ENCODE measurements at places on chromosomes 4 and X.

DNA sequence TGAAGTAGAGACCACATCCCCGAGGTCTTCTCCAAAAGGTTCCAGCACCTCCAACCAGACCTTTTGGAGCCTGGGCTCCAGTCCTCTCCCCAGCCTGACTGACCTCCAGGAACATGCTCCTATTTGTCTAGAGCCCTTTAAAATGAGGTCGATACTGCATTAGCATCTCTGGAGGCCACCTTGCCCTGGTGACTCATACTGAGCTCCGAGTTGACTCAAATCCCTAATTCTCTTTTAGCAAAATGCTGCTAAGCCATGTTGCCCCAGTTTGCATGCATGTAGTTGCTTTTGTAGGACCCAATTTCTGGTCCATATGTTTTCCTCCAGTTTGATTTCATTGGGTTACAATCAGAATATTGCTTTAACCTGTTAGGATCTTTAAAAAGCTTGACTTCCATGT, 43.5 kb upstream of the CITED1 start:
- DNase-seq, result no peak

GRCh38 chrX:139831675-139832456, 101.0 kb downstream of the ATP11C start:
- no peak for DNase-seq

GRCh38 chrX:66144258-66144657, 19.8 kb upstream of the HEPH start:
- no peak for DNase-seq

- no peak for DNase-seq
Observed at GRCh38 chr4:151169900-151170299, 70.5 kb downstream of the RPS3A start.

- no peak for DNase-seq
Observed at GRCh38 chrX:72566448-72566847, 6.2 kb downstream of the HDAC8 start.

DNA sequence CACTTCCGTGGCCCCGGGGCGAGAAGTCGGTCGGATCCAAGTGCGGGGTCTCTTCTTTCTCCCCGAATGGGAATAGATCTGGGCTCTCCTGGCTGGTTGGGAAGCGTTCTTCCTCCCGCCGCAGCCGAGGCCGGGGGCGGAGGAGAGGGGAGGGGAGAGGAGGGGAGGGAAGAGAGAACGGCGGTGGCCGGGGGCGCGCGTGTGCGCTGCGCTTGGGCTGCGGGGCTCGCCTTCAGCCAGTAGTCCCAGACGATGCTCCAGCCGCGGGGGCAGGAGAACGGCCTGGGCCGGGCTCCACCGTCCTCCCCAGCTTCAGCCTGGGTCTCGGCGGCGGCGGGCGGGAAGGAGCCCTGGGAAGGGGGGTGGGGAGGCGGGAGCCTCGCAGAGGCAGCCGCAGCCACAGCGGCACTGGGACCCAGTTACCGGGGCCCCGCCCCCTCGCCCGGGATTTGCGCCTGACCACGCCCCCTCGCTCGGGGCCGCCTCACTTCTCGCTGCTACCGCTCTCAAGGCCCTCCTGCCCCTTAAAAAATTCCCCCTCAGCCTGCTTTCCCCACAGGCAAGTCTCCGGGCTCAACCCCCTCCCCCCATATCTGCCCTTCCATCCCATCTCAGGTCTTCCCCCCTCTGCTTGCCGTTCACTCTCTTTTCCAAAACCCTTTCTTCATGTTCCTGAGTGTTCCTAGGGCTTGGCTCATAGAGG, at the start of gene FGD1:
FGD1 (minus strand) TSS at position 421 of the 703 bp plus-strand sequence. CDS start 802 bp downstream, outside the sequence.
- peak; percentile 77 for DNase-seq

- no peak for DNase-seq
Observed at GRCh38 chr4:100299046-100299840, 109.0 kb upstream of the DDIT4L start.

DNA sequence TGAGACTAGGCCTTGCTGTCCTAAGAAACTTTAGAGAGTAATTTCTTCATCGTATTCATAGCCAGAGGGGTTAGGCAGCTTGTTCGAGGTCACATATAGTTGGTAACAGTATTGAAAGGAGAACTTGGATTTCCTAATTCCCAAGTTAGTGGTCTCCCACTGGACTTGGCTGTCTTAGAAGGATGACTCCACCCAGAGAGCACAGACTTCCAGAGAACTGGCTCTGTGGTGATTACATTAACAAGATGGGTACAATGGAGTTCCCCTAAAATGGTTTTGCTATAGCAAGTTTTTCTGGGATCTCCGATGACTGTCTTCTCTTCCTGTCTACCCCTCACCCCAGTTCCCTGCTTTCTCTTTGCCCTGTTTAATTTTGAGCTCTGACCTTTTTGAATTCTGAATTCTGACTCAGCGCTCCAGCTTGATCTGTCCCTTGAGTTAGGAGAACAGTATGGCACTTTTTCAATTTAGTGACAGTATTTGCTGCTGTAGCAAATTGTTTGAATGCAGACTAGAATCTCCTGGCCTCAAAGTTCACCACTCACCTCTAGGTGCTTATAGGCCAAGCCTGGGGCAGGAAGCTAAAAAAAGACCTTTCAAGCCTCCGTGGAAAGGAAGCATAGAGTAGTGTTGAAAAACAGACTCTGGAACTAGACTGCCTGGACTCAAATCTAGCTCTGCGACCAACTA, 6.9 kb downstream of the MSN start:
- no peak for DNase-seq

DNA sequence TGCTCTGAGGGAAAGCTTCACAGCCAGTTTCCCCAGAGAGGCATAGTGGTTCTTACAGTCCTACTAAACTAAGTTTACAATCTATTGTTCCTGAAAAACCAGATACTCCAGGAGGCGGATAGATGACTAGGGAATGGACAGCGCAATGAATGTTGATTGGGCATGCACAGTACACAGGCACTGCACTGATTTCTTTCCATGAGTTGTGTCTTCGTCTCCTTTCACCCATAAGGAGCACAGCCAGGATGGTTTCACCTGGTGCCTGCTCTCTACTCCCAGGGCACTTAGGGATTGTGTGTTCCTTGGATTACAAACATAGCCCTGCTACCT, 144.9 kb downstream of the PALLD start:
- DNase-seq, result no peak

DNA sequence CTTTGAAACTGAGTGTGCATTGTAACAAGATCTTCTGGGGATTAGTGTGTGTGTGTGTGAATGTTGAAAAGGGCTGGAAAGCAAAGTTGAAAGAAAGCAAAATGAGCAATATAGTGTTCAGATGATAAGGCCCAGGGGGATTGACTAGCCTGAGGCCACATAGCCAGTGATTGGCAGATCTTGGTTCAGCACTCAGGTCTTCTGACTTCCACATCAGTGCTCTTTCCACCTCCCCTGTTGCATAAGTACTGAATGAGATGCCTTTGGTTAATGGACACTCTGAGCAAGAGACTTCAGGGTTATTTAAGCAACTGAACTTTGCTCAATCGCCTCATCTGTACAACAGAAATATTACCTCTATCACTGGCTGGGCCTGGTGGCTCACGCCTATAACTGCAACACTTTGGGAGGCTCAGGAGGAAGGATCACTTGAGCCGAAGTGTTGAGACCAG, 120.4 kb downstream of the TMEM164 start:
- DNase-seq, result peak; percentile 40

DNA sequence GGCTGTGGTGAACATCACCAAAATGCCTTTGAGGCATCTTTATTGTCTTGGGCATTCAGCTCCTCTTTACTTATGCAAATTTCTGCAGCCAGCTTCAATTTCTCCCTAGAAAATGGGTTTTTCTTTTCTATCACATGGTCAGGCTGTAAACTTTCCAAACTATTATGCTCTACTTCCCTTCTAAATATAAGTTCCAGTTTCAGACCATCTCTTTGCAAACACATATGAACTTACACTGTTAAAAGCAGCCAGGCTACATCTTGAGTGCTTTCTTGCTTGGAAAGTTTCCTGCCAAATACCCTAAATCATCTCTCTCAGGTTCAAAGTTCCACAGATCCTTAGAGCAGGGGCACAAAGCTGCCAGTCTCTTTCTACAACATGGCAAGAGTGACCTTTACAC, 13.2 kb downstream of the SCLT1 start:
- DNase-seq, result no peak

DNA sequence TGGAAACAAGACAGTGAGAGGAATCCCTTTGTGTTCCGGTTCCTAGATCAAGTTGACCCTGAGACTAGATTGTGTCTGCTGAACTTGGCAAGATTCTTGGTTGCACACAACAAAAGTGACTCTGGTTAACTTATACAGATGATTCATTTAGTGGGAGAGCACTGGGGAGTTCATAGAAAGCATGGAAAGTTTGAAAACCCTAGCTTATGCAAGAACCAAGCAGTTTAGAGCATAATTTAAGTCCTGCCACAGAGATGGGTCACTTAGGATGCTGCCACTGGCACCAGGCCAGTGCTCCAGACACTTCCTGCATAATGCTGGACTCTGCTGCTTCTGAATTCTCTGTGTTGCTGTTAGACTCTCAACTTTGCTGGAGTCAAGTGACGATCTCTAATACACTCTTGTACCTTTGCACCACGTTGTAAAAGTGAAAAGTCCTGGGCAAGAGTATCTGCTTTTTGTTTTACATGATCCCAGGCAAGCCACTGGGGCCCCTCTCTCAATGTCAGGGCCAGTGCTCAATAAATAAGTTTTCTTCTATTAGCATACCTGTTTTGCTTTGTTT, 12.7 kb upstream of the DCUN1D4 start:
- DNase-seq, result no peak

DNA sequence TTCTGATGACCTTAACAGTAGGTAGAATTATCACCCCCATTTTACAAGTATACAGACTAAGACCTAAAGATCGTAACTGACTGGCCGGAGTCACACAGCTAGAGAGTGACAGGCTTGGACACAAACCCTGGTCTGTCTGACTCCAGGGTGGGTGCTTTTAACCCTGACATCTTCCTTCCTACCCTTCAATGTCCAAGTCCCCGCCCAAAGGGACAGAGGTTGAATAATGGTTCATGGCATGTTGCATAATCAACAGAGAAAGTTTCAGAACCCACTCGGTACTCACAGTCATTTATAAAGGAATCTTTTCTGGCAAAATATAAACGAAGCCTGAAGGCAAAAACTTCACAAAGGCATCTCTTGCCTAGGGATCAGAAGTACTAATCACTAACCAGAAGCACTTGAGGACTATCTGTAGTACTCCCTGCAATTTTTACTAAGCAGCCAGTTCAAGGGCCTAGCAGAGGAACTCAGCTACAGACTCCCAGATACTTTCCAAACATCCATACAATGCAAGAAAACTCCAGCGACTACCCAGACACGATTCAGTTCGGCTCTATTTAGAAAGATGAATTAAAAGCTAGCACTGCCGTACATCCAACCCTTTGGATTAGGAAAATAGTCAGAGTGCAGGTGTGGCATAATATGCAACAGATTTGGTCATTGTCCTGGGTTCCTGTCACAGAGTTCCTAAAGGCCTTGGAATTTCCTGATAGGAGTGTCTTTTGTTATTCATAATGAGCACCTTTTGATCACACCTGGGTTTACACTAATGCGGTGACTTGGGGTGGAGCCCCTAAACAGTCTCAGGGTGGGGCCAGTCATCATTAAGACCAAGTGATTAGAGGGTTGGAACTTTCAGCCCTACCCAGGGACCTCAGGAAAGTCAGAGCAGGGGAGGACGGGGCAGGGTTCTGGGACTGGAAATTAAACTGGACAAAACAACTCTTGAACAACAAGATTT, 44.0 kb downstream of the RELL1 start:
- DNase-seq, result peak; percentile 36

- DNase-seq, result no peak
Observed at GRCh38 chr4:7399440-7400234, 35.1 kb downstream of the PSAPL1 start.

GRCh38 chr4:35534962-35535361, 709.4 kb downstream of the ARAP2 start:
- DNase-seq, result no peak

GRCh38 chrX:37541991-37542390, 29.5 kb upstream of the LANCL3 start:
- DNase-seq, result no peak

DNA sequence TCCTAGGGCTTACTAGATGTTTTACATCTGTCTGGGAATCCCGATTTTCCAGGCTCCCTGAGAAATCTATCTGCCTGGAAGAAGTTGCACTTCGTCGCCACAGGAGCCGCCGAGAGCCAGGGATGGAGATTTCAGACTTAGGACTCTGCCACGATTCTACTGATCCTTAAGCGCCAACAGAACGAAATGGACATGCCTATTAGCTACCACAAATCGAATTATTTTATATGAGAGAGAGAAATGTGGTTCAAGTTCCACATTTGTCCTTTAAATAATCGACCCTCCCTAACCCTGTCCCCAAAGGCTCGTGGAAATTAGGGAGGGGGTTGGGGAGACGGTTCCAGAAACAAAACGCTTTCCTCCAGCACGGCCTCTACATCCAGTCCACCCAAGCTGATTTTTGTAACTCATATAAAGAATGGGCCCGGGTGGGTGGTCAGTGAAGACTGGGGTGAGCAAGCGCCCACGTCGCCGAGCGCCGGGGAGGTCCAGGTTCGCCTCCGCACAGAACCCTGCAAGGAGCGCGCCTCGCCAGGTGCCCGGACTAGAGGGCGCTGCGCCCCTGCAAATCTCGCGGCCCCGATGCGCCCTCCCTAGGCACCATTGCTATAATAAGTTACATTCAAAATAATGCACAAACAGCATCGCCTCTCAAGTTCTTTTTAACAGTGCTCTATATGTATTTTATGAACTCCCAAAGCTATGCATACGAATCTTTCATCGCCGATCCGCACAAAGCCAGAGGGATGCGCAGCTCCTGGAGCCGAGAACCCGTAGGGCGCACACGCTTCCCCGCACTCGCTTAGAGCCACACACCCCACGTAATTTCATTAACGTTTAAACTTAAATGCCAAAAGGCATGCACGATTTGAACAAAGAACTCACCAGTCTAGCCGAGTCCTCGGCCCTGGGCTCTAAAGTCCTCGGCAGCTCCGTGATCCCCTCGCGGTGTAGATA, 2.1 kb upstream of the FAT1 start:
- peak; percentile 33 for DNase-seq

DNA sequence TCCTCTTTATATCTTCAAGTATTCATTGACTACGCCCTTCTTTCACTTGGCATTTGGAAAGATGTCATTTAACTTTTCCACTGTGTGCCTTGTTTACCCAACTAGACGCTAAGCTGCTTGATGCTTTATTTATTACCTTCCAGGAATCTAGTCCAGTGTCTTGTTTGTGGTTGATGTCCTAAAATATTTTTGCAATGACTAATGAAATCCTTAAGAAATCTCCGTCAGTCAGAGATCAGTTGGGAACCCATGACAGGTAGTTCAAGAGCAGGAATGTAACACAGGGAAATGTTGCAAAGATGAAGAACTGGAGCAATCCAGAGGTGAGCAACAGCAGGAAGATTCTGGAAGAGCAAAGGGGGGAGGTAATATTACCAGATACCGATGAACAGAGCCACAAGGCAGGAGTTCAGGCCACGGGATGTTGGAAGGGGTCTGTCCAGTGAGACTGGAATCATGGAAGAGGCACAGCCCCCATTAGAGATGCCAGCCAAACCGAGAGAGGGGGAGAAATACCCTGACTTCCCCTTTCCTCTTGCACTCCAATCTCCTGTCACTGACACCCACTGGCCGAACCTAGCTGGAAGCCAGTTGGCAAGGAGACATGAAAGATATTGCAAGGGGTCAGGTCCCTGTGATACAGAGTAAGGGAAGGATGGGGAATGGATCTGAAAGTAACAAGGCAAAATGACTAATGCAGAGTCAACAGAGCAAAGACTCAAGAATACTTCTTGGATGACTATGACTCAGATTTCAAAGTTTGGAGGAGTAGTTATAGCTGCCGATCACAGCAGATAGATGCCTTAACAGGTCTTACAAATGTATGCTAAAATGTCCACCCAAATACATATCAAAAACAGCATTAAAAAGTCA, 62.7 kb upstream of the PHKA2 start:
- no peak for DNase-seq

GRCh38 chr4:78058591-78059523, 1.7 kb downstream of the FRAS1 start:
- DNase-seq, result peak; percentile 36

- no peak for DNase-seq
Observed at GRCh38 chr4:23533859-23534258, 356.0 kb downstream of the PPARGC1A start.
